ENCODE measurements at places on chromosomes 2 and 18. TPM values are rescaled to one million over a fixed set of nuclear protein-coding genes. Genes with fewer than 3 reads are reported as not detected.

The TUBA3D gene
- total RNA-seq = not detected

The MRO gene
- total RNA-seq = 0.44 TPM

The CPO gene
- not detected for total RNA-seq

The GCA gene
- total RNA-seq = 94.0 TPM

The KCNE4 gene
- total RNA-seq = 1.2 TPM

The ACMSD gene
- not detected for total RNA-seq

The GREB1L gene
- total RNA-seq = 0.74 TPM

The LRATD1 gene
- 8.0 TPM for total RNA-seq

DNA sequence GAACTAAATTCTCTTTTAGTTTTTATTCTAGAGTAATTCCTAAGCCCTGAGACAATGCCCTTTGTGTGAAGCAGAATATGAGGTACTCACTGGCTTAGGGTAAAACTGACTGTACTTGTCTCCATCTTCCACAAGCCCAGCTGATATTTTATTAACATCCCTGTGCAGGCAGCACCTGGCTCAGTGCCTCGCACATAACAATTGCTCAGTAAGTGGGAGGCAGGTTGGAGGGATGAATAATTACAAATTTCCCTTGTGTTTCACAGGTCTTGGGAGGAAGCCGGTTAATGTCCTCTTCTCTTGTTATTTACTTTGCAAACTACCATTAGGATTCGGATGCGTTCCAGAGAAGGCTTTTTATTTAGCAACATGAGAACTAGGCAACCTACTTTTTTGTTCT lies 249.8 kb upstream of the FSHR start:
- DNase-seq = no peak
- no peaks in the 10 kb centered on the region for H3K4me1 ChIP-seq
- no peak overlapping the region for H3K27ac ChIP-seq
- H3K36me3 ChIP-seq = no peaks in the 10 kb centered on the region

DNA sequence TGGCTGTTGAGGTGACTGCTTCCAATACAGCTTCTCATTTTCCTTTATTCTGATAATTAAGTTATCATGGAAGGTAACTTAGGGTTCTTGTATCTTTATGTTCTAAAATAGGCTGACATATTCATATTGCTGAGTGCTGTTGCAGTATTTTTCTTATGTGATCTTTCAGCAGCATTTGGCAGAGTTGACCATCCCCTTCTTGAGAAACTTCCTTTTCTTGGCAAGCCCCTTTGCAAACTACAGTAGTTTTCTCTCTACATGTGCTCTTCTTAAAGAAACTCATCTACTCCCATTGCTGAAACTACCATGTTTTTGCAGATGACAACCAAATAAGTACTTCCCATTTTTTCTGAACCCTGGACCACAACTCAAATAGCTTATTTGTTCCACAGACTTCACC lies 476.5 kb upstream of the TRIB2 start:
- DNase-seq = no peak
- no peaks in the 10 kb centered on the region for H3K36me3 ChIP-seq
- H3K27me3 ChIP-seq = no peaks in the 10 kb centered on the region
- peaks cover 10% of the 10 kb centered on the region for H3K4me1 ChIP-seq

- DNase-seq = no peak
- H3K36me3 ChIP-seq = no peaks in the 10 kb centered on the region
- H3K4me1 ChIP-seq = no peaks in the 10 kb centered on the region
- H3K4me3 ChIP-seq = no peak overlapping the region
- H3K27ac ChIP-seq = no peak overlapping the region
Measured at GRCh38 chr2:220006152-220006621, 378.8 kb downstream of the SLC4A3 start.

DNA sequence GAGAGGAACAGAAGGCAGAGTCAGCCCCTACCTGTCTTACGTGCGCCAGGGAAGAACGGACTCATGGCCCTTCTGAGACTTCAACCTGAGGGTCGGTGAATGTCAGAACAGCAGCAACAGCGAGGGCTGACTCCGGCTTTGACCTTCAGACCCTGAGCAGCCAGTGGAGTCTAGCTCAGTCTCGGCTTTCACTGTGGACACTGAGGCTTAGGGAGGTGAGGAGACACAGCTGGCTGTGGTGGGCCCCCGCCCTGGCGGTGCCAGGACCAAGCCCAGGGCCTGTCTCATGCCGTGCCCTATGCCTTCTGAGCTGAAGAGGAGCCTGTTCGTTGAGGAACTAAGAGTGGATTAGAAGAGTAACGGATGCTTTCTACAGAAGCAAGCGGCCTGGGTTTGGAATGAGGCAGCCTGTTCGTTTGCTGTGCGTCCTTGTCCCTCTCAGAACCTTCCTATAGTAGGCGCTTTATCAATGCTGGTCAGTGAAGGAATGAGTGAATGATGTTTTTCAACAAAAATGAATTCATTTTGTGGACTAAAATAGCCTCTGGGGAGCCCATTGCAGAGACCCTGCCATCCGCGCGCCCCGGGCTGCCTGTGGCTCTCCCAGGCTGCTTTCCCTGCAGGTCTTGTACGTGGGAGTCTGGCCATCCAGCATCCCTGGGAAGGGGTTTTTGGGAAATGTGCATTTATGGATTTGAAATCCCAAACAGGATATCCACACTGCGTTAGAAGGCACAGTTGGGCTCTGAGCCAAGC lies 38.9 kb downstream of the ASB1 start:
- H3K4me1 ChIP-seq = no peaks in the 10 kb centered on the region
- no peak for DNase-seq

- no peaks in the 10 kb centered on the region for H3K27me3 ChIP-seq
- H3K4me3 ChIP-seq = no peak overlapping the region
- peaks cover 9% of the 10 kb centered on the region for H3K4me1 ChIP-seq
- no peaks in the 10 kb centered on the region for H3K36me3 ChIP-seq
Measured at GRCh38 chr2:235533616-235534385, 40.0 kb downstream of the AGAP1 start.

- no peak overlapping the region for H3K4me3 ChIP-seq
- no peaks in the 10 kb centered on the region for H3K36me3 ChIP-seq
- H3K4me1 ChIP-seq = no peaks in the 10 kb centered on the region
- no peak for DNase-seq
Measured at GRCh38 chr2:241201445-241202267, 13.2 kb downstream of the ANO7 start.

- H3K27me3 ChIP-seq = no peaks in the 10 kb centered on the region
- no peak overlapping the region for H3K27ac ChIP-seq
- H3K4me3 ChIP-seq = no peak overlapping the region
Measured at GRCh38 chr2:83368916-83369315, 1090.2 kb downstream of the SUCLG1 start.

- DNase-seq = no peak
- H3K4me3 ChIP-seq = no peak overlapping the region
- H3K36me3 ChIP-seq = no peaks in the 10 kb centered on the region
- no peak overlapping the region for H3K27ac ChIP-seq
Measured at GRCh38 chr18:8754995-8755960, 49.9 kb downstream of the MTCL1 start.

DNA sequence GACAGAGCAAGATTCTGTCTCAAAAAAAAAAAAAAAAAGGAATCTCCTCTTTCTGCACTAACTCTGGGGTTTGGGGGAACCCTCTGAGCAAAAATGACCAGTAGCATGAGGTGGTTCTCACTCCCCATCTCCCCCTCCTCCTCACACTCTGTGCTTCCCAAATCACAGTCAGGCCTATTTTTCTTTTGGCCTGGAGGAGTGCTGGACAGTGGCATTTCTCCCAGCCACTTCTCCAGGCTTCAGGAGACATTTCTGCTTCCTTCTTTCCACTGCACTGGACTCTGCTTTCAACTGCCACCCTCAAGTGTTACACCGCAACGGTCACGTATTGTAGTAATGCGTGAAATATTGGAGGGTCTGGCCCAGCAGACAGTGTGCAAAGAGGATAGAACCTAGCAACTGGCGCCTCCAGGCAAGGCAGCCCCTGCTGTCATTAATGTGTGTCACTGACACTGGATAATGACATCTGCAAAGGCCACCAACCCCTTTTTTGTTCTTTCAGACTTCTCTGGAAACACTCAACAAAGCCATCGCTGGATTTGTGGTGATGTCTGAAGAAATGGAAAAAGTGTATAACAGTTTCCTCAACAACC lies 68.9 kb downstream of the TRABD2A start:
- H3K27me3 ChIP-seq = no peaks in the 10 kb centered on the region
- peaks cover 7% of the 10 kb centered on the region for H3K4me1 ChIP-seq
- DNase-seq = no peak
- H3K4me3 ChIP-seq = no peak overlapping the region
- no peak overlapping the region for H3K27ac ChIP-seq

DNA sequence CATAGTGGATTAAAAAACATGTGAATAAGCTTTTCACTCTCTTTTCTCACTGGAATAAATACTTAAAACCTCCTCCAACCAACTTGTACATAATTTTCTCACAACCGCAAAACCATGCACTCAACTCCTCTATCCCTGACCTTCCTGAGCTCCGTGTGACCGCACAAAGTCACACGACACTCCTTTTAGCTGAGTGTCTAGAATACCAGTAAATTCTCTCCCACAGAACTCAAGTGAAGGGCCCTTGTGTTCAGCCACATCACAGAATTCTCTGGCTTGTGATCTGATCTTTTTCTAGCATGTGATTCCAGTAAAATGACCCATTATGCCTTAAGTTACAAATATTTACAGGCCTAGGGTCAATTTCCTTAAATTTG lies 91.2 kb upstream of the ARL4C start:
- H3K27me3 ChIP-seq = no peaks in the 10 kb centered on the region
- H3K27ac ChIP-seq = no peak overlapping the region
- no peak overlapping the region for H3K4me3 ChIP-seq
- H3K4me1 ChIP-seq = no peaks in the 10 kb centered on the region

DNA sequence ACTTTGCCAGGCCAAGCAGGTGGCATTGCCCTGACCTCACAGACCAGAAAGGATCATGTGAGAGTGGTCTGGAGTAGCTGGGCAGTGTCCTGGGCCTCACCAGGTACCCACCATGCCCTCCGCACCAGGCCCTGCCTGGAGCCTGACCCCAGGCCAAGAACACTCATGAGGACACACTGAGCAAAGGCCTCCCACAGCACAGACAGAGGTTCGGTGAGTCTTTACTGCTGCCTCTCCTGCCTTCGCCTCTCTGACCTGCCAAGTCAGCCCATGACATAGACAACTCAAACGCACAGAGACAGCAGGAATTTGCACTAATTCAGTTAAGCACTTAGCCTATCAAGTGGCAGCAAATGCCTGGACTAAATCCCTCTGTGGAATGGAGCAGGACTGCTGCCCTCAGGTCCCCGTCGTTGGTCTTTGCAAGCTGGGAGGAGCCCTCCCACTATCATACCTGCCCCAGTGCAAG lies 62.5 kb downstream of the RHOB start:
- H3K36me3 ChIP-seq = no peaks in the 10 kb centered on the region
- H3K27ac ChIP-seq = no peak overlapping the region
- DNase-seq = no peak
- no peak overlapping the region for H3K4me3 ChIP-seq
- H3K27me3 ChIP-seq = no peaks in the 10 kb centered on the region
- no peaks in the 10 kb centered on the region for H3K4me1 ChIP-seq

GRCh38 chr2:204452464-204453023 lies 92.7 kb upstream of the PARD3B start:
- no peaks in the 10 kb centered on the region for H3K36me3 ChIP-seq
- peak overlapping the region; percentile 78 for H3K27ac ChIP-seq
- no peak overlapping the region for H3K4me3 ChIP-seq
- no peaks in the 10 kb centered on the region for H3K27me3 ChIP-seq
- DNase-seq = no peak

- H3K27ac ChIP-seq = no peak overlapping the region
- H3K36me3 ChIP-seq = no peaks in the 10 kb centered on the region
- no peak overlapping the region for H3K4me3 ChIP-seq
- no peaks in the 10 kb centered on the region for H3K4me1 ChIP-seq
- H3K27me3 ChIP-seq = peaks cover 24% of the 10 kb centered on the region
Measured at GRCh38 chr2:240701091-240701735, 9.5 kb downstream of the AQP12A start.

DNA sequence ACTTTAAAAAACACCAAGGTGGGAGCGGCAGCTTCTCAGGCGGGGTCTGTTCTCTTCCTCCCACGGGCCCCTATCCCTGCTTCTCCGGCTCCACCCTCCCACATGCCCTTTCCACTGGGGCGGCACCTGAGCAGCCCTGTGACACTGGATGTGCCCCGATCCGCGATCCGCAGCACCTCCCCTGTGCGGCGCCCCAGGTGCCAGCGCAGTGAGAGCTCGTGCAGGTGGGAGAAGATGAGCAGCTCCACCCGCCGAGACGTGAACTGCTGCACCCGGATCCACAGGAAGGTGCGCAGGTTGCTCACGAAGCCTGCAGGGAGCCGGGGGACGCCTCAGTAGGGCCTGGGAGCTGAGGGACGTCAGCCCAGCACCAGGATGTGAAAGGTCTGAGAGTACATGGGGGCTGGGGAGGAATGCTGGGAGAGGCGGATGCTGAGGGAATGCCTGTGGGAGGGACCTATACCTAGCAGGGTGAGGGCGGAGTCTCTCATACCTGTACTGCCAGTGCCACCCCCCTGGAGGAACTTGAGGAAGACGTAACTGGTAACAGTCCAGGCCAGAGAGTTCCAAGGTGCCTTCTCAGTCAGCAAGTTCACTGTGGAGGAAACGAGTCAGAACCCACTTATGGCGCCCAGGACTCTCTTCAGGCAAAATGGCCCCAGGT lies 2.8 kb downstream of the ABCB6 start:
- peaks cover 45% of the 10 kb centered on the region for H3K36me3 ChIP-seq
- no peak overlapping the region for H3K27ac ChIP-seq
- H3K4me3 ChIP-seq = no peak overlapping the region

DNA sequence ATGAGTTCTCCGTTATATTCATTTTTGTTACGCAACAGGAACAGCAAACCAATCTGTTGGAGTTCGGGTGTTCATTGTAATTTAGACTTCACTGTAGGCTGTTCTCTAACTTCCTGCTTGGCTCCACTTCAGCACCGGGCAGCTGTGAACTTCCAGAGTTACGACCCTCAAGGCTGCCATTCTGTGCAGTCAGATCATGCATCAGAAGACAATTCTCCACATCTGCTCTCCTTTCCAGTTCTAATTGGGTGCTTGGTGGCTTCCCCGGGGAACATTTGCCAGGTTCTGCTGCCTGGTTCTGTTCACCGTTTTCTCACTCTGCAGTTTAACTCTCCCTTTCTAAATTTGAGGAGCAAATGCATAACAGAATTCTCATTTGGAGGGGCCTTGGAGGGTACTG lies 237.7 kb downstream of the NYAP2 start:
- H3K4me1 ChIP-seq = no peaks in the 10 kb centered on the region
- no peaks in the 10 kb centered on the region for H3K36me3 ChIP-seq
- no peak overlapping the region for H3K27ac ChIP-seq
- no peak overlapping the region for H3K4me3 ChIP-seq
